ENCODE measurements at places on chromosomes 3 and 15.

DNA sequence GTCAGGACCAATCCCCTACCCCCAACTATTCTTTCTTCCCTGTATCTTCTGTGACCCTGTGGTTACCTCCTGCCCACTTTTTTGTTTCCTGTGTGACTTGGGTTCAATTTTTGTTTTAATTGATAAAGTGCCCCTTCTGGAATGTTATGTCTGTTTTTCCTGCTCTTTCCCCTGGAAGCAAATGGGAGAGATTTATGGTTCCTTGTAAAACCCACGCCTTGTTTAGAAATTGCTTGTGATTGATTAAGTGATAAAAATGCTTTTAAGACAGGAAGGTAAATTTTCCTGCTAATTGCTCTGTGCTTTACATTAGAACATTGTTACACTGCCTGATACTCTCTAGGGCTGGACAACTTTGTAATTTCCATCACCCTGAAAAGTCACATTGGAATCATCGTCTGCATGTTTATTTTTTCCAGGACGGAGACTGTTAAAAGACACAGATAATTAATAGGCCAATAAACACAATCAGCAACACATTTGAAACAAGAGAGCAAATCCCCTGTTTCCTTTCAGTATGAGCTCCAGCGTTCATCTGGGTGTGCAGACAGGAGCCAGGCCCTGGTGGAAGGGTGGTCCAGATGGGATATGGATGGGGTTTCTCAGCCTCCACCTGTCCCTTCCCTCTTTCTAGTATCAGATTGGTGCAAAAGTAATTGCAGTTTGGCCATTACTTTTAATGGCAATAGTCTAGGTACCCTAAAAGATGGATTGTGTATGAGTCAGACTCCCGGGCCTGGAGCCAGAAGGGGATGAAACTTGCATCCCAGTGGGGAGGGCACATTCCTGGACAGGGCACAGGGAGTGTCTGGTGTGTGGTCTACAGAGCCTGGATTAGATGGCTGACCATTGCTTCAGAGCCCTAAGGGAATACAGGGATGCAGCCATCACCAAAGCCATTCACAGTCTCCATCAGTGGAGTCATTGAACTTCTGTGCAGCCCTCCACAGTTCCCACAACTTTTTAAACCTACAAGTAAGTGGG is 58.1 kb upstream of the AGBL1 start:
- no peak for DNase-seq

DNA sequence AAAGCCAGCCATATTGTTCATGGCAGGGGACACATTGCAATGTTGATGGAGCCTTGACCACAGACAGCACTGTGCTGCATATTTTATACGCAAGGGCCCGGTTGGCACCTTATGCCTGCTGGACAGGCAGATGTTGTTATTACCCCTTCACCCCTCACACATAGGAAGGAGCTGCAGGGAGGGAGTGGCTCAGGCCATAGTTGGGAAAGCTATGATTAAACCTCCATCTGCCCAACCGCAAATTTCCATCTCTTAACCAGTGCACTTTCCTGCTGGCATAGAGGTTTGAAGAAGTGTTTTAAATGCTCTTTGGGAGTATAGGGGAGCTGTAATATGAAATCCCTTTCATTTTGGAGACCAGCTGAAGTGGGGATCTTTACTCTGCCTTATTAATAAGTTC is 224.7 kb downstream of the CACNA2D3 start:
- no peak for DNase-seq

GRCh38 chr15:96049323-96049722 is 281.2 kb upstream of the NR2F2 start:
- no peak for DNase-seq

DNA sequence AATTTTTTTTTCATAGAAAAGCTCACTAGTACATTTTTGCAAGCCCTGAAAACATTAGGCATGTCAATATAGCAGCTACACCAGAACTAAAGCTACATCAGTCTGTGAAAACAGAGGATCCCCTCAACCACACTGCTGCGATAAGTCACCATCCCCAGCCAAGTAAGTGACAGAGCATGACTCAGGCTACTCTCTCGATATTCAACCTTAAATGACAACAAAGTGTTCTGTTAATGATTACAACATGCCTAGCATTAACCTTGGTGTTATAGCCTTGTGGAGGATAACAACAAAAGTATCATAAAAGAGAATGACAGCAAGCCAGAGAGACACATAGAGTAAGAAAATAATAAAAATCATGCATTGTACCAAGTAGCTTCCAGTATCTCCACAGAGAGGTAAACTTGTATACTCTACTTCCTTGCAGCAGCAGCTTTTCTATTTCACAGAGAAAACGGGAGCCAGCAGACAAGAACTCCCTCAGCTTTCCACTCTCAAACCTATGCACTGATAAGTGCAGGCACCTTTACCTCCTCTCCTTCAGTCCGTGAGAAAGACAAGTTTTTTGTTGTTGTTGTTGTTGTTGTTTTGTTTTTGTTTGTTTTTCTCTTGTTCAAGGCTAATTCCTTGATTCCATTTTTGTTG is 76.6 kb downstream of the GBE1 start:
- no peak for DNase-seq

GRCh38 chr3:60792249-60792852 is 458.9 kb downstream of the FHIT start:
- no peak for DNase-seq

DNA sequence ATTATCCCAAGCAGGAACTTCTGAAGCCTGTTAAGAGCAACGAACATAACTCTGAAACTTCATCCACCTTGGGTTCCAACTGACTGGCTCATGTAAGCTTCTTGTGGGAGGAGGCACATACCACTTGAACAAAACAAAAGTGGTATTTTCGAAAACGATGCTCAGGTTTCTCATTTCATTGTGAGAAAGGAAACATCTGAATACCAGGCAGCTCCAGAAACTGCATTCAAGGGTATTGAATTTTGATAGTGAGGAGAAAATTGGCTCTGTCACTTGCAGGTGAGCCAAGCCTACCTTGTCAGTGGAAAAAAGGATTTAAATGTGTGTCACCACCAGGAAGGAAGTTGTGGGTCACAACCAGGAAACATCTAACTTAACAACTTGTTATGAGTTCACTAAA is 218.1 kb upstream of the SATB1 start:
- DNase-seq, result no peak

DNA sequence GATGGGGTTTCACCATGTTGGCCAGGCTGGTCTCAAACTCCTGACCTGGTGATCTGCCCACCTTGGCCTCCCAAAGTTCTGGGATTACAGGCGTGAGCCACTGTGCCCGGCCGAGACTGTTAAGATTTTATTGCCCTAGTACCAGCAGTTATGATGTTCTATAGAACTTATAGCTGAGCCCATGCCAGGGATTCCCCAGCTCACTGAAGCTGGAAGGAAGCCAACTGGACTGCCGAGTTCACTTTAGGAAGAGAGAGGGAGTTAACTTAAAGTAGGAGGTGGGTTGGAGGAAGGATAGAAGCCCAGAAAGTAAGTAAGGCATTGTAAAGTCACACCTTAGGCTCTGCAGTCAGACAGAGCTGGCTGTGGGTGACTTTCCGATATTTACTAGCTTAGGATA is 101.1 kb upstream of the BOC start:
- DNase-seq, result no peak

- DNase-seq, result no peak
Measured at GRCh38 chr3:1214933-1215332, 122.1 kb downstream of the CNTN6 start.

GRCh38 chr3:130539005-130539404 is 22.0 kb downstream of the COL6A6 start:
- DNase-seq, result no peak

DNA sequence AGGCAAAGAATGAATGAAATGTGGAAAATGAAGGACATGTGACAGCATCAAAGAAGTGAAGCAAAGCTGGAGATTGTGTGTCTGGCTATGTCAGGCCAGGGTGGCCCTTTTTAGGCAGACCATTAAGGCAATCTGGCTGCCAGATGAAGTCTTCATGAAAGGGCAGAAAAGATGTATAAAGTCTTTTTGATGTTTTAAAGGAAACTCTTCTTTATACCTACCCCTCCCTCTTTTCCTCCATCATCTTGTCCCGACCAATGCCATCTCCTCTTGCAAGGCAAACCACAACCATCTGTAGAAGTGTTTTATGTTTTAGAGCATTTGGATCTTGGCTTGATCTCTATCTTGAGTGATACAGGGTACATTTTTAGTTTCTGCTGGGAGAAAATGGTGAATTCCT is 259.2 kb downstream of the LSAMP start:
- no peak for DNase-seq

GRCh38 chr15:69466733-69467132 is 14.1 kb downstream of the RPLP1 start:
- DNase-seq, result no peak

DNA sequence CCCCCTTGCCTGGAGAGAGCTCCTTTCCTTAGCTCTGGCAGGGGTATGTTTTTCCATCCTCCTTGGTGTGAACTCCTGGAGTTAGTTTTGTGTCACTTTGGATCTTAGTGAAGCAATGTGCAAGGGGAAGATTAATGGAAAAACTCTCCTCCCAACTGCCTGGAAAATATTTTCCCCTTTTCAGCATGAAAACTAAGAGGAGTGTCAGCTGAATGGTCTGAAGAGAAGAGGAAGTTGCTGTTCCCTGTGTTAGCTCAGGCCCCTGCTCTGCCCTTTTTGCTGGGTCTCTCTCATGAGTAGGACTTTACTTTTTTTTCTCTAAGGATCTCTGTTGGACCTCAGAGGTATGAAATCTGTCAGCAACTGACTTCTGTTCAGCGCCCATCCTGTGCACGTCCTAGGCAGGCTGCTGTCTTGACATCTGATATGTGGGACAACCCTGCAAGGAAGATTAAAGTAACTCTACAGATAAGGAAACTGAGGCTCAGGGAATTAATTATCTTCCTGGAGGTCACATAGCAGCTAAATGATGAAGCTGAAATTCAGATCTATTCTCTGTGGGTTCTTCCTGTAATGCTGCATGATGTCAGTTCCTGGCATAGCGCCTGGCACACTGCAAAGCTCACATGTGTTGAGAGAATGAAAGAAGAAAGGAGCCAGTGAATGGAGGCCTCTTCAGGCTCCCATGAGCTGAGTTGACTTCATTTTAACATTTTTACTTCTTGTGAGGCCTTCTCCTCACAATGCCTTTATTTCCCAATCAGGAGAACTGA is 109.7 kb upstream of the GALNT15 start:
- DNase-seq, result no peak

DNA sequence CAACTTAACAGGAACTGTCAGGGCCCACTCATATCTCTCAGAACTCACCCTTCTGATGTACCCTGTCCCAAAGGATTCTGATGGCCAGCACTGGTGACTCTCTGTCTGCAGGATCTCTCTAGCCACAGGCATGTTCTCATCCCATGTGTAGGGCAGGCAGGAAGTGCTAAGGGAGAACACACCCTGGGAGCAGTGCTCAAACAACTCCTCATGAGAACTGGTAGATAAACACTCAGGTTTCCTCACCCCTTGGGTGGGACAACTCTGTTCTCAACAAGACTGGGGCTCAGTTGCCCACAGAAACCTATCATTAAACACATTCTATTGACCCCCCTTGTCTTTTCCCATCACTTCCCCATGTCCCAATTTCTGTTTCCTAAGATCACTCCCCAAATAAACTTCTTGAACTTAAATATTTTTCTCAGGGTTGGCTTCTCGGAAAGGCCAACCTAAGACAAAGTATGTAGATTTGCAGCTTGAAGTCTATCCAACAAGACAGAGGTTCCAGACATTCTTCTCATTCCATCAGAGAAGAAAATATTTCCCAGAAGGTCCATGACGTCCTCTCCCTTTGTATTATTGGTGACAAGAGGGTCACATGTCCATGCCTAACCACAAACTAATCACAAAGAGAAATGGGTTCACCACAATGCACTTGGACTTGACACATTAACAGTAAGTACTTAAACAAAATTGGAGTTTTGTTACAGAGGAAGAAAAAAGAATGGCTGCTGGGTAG is 276.6 kb upstream of the GADL1 start:
- DNase-seq, result no peak

- DNase-seq, result no peak
Measured at GRCh38 chr3:11224870-11225229, 47.3 kb upstream of the ATG7 start.

DNA sequence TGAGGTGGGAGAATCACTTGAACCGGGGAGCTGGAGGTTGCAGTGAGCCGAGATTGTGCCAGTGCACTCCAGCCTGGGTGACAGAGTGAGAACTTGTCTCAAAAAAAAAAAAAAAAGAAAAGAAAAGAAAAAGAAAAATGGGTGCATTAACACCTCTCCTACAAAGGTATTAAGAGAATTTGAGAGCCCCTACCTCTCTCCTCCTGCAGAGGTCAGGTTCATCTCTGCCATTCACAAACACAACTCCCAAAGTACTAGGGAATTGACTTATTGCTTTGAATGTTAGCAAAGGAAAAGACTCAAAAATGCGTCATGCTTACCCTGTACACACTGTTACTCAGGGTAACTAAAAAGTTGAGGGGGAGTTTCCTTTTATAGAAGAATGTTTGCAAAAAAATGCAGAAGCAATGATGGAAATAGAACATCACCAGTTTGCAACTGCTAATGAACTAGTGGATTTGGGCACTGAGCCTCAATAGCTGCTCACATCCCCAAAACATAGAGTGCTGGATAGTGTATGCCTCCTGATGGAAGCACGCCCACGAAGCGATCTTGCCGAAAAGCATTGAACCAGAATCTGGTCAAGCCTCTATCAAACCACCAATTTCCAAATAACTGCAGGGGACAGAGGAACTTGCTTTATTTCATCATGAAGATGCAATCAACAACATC is 15.5 kb upstream of the LYZL4 start:
- DNase-seq, result no peak

GRCh38 chr3:113601240-113601639 is 68.9 kb downstream of the SIDT1 start:
- no peak for DNase-seq

- DNase-seq, result no peak
Measured at GRCh38 chr3:128423525-128424147, 43.1 kb downstream of the DNAJB8 start.

DNA sequence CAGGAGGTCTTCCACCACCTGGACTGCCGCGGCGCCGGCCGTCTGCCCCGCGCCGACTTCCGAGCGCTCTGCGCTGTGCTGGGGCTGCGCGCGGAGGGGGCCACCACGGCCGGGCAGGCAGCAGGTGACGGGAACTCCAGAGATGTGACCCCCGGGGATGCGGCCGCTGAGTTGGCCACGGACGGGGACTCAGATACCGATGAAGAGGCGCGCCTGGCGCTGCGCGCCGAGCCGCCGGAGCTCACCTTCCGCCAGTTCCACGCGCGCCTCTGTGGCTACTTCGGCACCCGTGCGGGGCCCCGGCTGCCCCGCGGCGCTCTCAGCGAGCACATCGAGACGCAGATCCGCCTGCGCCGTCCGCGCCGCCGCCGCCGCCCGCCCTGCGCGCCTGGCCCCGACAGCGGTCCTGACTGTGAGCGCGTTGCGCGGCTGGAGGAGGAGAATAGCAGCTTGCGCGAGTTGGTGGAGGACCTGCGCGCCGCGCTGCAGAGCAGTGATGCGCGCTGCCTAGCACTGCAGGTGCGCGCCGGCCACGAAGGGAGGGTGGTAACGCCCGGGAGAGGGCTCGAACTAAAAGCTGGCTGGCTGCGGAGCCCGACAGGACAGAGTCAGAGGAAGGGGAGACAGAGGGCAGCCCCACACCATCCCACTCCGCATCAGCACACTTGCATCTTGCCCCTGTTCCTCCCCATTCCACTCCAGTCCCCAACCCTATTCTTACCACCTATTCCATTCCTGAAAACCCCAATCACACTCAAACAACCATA is 885 bp downstream of the EFCC1 start:
- no peak for DNase-seq

Data from stimulated activated CD8-positive, alpha-beta memory T cell treated with anti-CD3 and anti-CD28 coated beads, Interleukin-7, amount 100 ng/mL, for 1 hour (primary cell).